Ureter (tissue), 1 donor: ENCODE measurements at places on chromosomes 6 and 20. TPM values are rescaled to one million over a fixed set of nuclear protein-coding genes. Genes with fewer than 3 reads are reported as not detected.

- no peak for DNase-seq
These were observed 3.1 kb downstream of the F13A1 start for GRCh38 chr6:6317386-6317785.

Gene ZKSCAN3
- 8.7 TPM for total RNA-seq

Gene SRSF3
- 306 TPM for total RNA-seq

Gene SNAI1
- 5.8 TPM for total RNA-seq

GRCh38 chr20:46349035-46349741 lies 40.9 kb upstream of the CDH22 start:
- DNase-seq, result no peak

DNA sequence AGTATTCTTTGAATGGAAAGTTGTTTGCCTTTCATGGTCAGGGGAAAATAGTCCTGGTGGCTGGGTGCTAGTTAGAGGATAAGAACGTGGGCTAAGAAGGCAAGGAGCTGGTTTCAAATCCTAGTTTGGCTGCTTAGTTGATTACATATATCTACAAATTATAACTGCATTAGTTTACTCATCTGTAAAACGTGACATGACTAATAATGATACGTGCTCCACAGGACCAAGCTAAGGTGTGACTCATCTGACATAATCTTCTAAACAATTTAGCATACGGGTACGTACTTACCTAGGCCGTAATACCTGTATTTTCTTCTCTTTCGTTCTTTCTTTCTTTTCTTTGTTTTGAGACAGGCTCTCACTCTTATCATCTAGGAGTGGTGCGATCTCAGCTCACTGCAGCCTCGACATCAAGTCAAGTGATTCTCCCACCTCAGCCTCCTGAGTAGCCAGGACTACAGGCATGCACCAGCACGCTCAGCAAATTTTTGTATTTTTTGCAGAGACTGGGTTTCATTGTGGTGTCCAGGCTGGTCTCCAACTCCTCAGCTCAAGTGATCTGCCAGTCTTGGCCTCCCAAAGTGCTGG lies 1274.2 kb upstream of the GJE1 start:
- DNase-seq, result no peak

Gene DEFB124
- 3.3 TPM for total RNA-seq

DNA sequence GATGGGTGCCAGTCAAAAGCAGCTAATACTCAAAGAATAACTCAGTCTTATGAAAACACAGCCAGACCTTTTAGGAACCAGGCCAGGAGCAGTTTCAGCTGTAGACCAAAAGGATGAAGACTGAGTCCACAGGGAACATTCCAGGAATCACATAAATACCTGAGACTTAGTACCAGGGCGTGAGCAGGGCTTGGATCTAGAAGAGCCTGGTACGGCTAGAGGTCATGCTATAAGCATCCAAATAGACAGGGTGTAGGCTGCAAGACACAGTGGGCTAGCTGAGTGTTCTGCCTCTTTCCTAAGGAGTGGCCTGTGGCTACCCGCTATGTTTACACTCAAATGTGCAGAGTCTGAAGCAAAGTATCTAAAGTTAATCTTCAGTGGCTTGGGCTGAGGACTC lies 29.5 kb upstream of the LRRC1 start:
- DNase-seq, result no peak

Gene RAET1G
- total RNA-seq, result 5.2 TPM

DNA sequence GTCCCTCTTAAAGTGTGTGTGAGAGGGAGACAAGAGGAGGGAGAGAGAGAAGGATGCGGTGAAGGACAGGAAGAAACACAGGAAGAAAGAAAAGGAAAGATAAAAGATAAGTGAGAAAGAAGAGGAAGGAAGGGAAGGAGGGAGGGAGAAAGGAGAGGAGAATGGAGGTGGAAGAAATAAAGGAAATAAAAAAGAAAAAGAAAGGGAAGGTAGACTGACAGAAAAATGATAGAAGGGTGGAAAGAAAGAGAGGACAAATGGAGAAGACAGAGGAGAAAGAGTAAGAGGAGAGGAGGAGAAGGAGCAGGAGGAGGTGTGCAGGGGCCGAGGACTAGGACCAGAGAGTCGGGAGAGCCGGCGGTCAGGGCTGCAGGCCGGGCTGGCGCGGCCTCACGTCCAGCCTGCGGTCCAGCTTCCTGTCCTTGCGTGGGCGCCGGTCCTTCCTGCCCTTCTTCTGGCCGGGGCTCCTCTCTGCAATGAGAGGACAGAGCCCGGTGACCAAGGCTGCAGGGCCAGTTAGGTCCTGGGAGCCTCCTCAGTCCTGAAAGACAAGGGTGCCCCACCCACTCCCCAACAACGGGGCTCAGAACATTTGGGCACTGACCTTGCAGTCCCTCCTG lies 42.0 kb downstream of the RSPO4 start:
- no peak for DNase-seq

GRCh38 chr20:38450412-38450975 lies 15.4 kb upstream of the SNHG17 start:
- no peak for DNase-seq

DNA sequence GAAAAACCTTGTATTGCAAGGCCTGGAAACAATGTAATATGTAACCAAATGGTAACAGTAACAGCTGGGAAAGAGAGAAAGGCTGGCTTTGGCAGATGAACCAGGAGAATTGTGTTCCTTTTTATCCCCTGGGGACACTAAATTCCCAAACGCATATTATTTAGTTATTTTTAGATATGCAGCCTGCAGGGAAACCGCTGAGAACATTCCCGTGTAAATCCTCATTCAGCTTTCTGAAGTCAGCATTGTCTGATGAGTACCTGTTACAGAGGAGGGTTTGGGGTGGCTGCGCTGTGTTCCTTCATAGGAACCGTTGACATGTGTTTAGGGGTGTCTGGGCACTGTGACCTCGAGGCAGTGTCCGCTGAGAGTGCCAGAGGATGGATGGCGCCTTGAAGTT lies 101.3 kb downstream of the SMOC2 start:
- DNase-seq, result no peak

DNA sequence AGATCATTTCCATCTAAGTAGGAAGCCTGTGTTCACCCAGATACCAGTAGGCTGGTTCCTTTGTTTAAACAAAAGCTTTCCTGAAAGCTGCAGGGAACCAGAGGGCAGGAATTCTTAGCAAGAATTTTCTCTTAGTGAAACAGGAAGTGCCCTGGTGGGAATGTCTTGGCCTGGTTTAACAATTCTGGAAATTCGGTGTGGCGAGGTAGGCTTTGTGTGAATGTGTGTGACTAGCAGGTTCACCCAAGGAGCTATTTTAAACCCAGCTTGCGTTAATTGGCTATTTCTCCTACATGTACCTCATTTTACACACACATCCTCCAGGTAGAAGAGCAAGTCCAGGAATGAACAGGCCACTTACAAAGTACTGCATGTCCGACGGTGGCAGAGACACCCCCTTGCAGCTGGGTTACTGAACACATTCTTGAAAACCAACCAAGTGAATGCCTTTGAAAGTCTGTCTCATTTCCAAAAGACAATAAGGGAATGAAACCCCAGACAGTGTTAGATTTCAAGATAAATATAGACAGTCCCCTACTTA lies 64.6 kb downstream of the GFOD1 start:
- no peak for DNase-seq

Gene MMS22L
- 14.2 TPM for total RNA-seq
